ENCODE measurements at places on chromosomes 12 and 14. TPM values are rescaled to one million over a fixed set of nuclear protein-coding genes. Genes with fewer than 3 reads are reported as not detected.

DNA sequence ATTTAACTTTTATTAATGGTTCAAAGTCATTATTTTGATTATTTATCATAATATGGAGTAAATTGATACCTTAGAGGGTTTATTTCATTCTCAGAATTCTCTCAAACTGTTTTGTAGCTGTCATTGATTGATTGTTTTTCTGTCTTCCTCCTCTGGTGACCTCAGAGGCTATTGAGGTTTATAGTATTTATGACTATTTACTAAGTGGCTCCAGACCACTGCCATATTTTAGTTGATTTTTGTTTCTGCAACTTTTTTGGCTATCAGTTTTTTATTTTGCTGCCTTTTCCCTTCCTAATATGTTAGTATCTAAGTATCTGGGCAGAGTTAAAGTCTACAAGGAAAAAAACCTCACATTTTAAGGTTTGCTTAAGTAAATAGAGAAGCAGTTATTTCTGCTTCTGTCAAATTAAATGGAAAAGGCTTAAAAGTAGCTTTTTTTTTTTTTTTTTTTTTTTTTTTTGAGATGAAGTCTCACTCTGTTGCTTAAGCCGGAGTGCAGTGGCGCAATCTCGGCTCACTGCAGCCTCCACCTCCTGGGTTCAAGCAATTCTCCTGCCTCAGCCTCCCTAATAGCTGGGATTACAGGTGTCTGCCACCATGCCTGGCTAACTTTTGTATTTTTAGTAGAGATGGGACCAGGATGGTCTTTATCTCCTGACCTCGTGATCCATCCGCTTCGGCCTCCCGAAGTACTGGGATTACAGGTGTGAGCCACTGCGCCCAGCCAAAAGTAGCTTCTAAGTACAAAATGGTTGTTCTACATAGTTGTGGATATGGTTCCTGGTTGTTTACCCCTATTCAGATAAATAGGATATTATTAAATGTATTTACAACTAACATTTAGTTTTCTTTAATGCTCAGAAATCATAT, 8.2 kb downstream of the MDM2 start:
- peak overlapping the region; percentile 2 for H3K27ac ChIP-seq
- H3K4me1 ChIP-seq: peaks cover 41% of the 10 kb centered on the region
- H3K27me3 ChIP-seq: no peaks in the 10 kb centered on the region
- no peak for DNase-seq
- no peak overlapping the region for H3K4me3 ChIP-seq

Gene PGAM5
- 28.1 TPM for total RNA-seq

Gene TAS2R43
- total RNA-seq: 0.35 TPM

DNA sequence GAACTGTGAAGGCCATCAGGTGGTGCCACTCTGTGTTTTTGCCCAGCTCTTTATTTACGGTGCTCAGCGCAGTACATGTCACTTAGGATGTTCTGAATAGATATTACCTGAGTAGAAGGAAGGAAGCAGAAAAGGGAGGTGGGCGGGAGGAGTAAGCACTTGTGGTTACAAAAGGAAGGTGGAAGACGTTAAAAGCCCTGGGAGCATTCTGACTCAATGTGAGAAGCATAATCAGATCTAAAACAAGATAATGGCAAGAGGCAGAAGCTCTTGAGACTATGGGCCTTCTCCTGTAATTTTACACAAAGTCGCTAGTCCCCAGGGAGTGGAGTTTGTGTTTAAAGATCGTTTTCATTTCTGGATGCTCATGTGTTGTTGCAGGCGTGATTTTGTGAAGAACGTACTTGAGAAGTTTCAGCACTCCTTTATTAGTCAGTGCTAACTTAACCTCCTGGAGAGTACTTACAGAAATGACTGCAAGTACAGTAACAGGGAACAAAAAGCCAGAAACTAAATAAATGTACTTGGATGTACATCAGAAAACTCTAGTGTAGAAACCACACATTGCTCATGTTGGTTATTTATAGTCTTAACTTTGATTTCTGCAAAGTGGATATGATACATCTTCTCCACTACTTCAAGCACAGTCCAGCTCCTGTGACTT, 1523.5 kb downstream of the AACS start:
- H3K4me3 ChIP-seq: no peak overlapping the region
- peaks cover 19% of the 10 kb centered on the region for H3K4me1 ChIP-seq
- peak; percentile 14 for DNase-seq
- no peaks in the 10 kb centered on the region for H3K36me3 ChIP-seq
- H3K27me3 ChIP-seq: no peaks in the 10 kb centered on the region

Gene EPYC
- not detected for total RNA-seq

DNA sequence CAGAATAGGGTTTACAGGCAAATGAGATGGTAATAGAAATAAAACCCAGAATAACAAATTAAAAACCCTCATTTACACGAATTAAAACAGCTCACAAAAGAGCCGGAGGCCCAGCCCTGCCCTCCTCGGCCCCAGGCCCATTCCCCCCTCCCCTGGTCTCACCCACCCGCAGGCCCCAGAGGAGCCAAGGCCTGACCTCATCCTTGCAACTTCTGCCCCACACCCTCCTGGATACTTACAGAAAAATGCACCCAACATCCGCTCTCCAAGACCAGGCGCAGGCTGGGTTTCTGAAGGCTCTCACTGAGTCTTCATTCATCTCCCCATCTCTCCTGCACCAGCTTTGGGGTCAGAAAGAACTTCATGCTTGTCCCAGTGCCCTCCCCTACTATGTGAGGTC, 16.2 kb upstream of the VSX2 start:
- H3K36me3 ChIP-seq: no peaks in the 10 kb centered on the region
- H3K4me1 ChIP-seq: peaks cover under 1% of the 10 kb centered on the region
- no peak for DNase-seq
- peaks cover 3% of the 10 kb centered on the region for H3K27me3 ChIP-seq
- no peak overlapping the region for H3K4me3 ChIP-seq

GRCh38 chr14:81889529-81889928, 355.9 kb upstream of the SEL1L start:
- H3K27ac ChIP-seq: no peak overlapping the region
- no peak for DNase-seq
- no peaks in the 10 kb centered on the region for H3K36me3 ChIP-seq
- H3K4me1 ChIP-seq: no peaks in the 10 kb centered on the region
- H3K27me3 ChIP-seq: no peaks in the 10 kb centered on the region
- H3K4me3 ChIP-seq: no peak overlapping the region

Gene MFAP5
- total RNA-seq: not detected

GRCh38 chr12:1670358-1671268, 20.3 kb upstream of the ADIPOR2 start:
- H3K27ac ChIP-seq: no peak overlapping the region
- no peak for DNase-seq
- H3K4me1 ChIP-seq: peaks cover 27% of the 10 kb centered on the region
- H3K4me3 ChIP-seq: no peak overlapping the region
- H3K36me3 ChIP-seq: no peaks in the 10 kb centered on the region

Gene PRIMA1
- total RNA-seq: not detected

DNA sequence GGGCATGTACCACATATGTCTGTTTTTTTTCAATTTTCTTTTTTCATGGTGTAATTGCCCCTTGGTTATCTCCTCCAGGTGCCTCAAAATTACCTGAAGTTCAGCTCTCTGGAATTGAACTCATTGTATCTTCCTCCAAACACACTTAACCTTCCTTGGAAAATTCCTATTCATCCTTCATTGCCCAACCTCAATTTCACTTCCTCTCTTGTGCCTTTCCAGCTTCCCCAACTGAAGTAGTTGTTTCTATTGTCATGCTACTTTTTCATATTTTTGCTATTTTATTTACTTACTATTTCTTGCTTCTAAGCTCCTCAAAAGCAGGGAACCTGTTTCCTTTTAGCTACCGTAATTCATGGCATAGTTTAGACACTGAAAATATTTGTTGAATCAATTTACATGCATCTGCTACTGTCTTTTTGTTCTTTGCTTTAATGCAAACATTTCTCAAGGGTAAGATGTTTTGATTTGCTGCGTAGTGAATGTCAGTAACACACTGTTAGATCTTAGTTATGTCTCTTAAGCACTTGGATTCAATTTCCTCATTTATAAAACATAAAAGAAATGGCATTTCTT, 37.0 kb upstream of the STXBP6 start:
- H3K27me3 ChIP-seq: no peaks in the 10 kb centered on the region
- no peaks in the 10 kb centered on the region for H3K36me3 ChIP-seq
- H3K27ac ChIP-seq: no peak overlapping the region
- H3K4me1 ChIP-seq: no peaks in the 10 kb centered on the region

DNA sequence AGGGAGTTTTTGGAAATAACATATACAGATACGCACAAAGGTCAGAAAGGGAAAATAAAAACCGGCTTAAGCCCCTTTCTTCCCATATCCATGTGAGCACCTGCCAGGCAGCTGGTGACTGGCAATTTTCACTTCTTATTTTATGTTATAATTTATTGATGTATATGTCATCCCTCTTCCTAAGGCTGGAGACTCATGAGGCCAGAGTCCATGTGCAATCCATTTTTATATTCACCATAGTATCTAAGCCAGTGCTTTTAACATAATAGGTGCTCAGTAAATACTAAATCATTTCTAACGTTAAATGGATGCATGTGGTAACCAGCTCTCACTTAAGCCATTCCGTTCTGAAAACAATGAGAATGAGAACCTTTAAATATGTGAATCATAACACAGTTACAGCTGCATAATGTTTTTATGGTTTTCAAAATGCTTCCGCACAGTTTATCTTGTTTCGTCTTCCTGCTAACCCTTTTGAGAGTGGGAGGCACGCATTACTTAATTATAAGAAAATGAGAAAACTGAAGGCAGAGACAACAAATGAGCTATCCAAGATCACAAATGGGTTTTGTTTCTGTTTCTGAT, 178.3 kb downstream of the CACNA1C start:
- H3K27ac ChIP-seq: no peak overlapping the region
- H3K27me3 ChIP-seq: peaks cover 2% of the 10 kb centered on the region
- no peaks in the 10 kb centered on the region for H3K36me3 ChIP-seq
- no peak overlapping the region for H3K4me3 ChIP-seq
- DNase-seq: no peak

Gene CLEC6A
- total RNA-seq: not detected

DNA sequence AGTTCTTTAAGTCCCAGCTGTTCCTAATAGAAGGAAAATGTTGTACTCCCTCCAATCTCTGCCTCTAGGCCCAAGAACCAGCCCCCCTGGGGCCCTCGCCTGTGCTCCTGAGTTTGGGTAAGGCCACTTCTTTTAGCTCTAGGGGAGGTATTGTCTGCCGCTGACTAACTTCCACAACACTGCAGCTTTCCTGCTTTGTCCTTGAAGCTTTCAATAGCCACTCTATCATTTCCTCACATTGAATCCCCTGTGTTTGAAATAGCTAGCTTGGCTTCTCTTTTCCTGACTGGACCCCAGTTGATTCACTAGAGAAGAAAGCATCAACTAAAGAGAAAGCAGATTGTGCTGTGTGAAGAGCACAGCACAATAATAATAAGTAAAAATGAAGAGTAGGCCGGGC, 28.8 kb downstream of the KRT80 start:
- DNase-seq: no peak
- H3K4me1 ChIP-seq: peaks cover 28% of the 10 kb centered on the region
- H3K27ac ChIP-seq: no peak overlapping the region
- no peak overlapping the region for H3K4me3 ChIP-seq
- no peaks in the 10 kb centered on the region for H3K36me3 ChIP-seq
- H3K27me3 ChIP-seq: no peaks in the 10 kb centered on the region

- no peak overlapping the region for H3K27ac ChIP-seq
- H3K36me3 ChIP-seq: no peaks in the 10 kb centered on the region
- H3K4me3 ChIP-seq: no peak overlapping the region
- no peaks in the 10 kb centered on the region for H3K27me3 ChIP-seq
Observed at GRCh38 chr12:54475537-54475936, 2.1 kb upstream of the GTSF1 start.
